NCI-H69 (cell line): ENCODE measurements at places on chromosomes 5 and 9.

DNA sequence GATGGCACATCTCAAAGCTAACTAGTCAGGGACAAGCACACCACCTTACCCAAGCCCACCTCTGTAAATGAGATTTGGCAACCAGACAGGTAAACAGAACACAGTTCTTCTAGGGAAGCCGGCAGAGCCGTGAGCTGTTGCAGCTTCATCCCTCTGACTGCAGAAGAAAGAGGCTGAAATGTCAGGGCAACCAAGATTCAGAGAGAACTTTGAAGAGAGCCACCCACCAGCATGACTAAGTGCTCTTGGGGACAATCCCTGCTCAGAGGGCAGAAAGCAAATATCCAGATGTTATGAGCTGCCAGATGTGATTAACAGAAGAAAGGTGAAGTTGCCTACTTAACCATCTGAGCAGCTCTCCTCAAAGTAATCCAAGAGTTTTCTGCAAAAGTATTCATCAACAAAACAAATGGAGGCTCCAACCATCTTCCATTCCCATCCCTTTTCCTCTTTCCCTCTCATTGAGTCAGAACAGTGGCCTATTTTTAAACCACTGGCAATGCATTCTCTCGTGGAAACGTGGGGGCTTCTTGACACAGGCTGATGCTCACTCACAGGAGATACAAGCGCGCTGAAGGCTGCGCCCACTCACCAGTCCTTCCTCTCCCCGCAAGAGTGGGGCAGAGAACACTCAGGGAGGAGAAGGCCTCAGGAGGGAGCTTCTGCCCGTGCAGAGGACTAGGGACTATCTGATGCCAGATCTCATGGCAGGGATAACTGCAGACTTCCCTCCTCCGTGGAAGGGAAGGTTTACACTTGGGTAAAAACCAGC lies 57.1 kb downstream of the SLIT3 start:
- DNase-seq, result no peak

- DNase-seq, result no peak
These were observed 10.2 kb upstream of the SLC25A51 start for GRCh38 chr9:37914154-37914551.

- peak; percentile 91 for DNase-seq
These were observed 110.3 kb downstream of the VAV2 start for GRCh38 chr9:133881671-133882381.

DNA sequence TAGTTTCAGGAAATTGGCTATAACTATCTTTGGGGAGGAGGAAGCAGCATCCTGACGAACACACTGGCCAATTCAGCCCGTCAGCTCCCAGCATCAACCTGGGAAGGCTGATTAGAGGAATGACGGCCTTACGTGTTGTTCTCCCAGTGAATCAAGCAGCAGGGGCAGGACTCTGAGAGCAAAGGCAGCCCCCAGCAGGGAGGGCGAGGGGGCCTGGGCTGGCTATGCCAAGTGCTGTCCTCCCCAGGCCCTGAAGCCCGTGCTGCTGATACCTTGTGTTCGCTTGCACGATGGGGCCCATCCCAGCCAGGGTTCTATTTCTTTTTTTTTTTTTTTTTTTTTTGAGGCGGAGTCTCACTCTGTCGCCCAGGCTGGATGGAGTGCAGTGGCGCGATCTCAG lies 254.1 kb downstream of the FSTL4 start:
- no peak for DNase-seq

- peak; percentile 18 for DNase-seq
These were observed 5.2 kb downstream of the HSPA5 start for GRCh38 chr9:125235804-125236519.

- no peak for DNase-seq
These were observed 13.4 kb upstream of the TNIP1 start for GRCh38 chr5:151094030-151094851.

DNA sequence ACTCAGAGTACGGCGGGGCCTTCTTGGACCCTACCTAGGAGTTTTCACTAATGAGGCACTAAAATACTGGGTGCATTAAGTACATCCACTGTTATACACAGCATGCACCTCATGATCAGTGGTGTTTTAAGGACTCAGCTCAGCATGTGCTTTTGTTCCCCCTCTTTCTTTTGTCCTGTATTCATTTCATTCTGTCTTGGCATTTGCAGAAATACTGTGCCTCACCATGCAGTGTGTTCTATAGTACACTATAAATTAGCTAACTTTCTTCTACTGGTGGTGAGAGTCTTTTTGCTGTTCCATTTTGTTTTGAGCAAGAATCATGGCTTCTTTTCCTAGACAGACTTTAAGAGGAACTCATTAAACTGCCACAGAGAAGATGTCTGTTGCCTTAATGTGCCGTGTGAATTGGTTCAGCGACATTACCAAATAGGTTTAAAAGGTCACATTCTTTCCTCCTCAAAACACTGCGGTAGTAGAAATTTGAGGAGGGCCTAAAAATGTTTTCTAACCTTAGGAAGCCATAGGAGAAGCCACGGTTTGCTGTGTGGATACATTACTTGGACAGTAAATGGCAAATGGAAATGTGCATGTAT lies 276.6 kb downstream of the MAST4 start:
- DNase-seq, result peak; percentile 64

DNA sequence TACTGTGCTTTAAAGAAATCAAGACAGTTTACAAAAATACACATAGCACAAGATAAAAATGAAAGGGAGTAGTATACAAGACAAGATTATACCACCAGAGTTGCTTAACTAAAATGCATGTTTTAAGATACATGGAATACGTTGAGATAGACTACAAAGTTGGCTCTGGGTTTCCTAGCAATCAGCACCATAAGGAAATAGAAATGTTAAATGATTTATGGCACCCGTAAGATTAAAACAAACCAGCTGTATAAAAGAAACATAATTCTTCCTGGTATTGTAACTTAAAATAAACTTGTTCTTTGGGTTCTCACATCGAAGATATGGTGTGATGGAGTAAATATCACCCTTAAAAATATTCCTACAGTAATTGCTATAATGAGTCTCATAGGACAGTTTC lies 9.9 kb upstream of the CSNK1G3 start:
- no peak for DNase-seq

GRCh38 chr5:79697222-79698170 lies 7.9 kb downstream of the CMYA5 start:
- no peak for DNase-seq

DNA sequence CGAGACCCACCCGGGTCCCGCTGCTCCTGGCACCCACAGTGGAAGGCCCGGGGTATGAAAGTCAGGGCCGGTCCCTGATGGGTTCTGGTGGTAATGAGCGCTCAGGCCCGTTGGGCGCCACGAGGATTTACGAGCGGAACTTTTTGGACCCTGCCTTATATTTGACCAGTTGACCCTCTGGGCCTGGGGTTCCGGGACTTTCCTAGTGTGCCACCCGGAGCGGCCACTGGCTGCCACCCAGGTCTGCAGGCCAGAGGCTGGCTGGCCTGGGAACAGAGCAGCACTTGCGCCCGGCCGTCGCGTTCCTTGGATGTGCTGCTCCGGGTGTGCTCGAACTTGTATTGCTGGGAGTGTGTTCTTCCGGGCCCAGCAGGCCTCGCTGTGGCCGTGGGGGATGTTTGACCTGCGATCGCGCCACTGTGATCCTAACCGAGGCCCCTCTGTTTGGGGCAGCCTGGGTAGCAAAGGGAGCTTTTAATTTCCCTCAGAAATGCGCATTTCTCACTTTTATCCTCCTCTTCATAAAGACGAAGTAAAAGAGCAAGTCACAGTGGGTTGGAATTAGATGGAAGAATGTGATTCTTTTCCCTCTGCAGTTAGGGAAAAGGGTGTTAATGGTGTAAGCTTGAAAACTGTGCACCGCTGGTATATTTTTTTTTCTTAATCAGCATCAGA lies 1.2 kb downstream of the F2RL1 start:
- DNase-seq, result no peak

- no peak for DNase-seq
These were observed 35.0 kb downstream of the MTX3 start for GRCh38 chr5:79955941-79956670.

DNA sequence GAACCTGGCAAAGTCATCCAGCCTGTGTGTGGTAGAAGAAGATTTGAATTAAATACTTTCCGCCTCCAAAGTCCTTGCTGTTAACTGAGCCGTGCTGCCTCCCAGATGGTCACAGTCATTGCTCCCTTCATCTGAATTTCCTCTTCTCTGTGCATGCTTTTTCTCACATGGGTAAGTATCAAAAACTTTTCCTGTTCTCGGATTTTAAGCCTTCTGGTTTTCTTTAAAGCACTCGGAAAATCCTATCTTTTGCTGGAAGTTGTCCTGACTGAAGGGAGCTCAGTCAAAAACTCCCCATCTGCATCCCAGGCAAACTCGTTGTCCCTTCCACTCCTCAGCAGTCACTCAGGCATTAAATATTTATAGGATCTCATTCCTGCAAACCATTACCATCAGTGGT lies 290.0 kb upstream of the PIK3R1 start:
- DNase-seq, result no peak

GRCh38 chr9:92440751-92441046 lies 16.4 kb upstream of the OMD start:
- no peak for DNase-seq

DNA sequence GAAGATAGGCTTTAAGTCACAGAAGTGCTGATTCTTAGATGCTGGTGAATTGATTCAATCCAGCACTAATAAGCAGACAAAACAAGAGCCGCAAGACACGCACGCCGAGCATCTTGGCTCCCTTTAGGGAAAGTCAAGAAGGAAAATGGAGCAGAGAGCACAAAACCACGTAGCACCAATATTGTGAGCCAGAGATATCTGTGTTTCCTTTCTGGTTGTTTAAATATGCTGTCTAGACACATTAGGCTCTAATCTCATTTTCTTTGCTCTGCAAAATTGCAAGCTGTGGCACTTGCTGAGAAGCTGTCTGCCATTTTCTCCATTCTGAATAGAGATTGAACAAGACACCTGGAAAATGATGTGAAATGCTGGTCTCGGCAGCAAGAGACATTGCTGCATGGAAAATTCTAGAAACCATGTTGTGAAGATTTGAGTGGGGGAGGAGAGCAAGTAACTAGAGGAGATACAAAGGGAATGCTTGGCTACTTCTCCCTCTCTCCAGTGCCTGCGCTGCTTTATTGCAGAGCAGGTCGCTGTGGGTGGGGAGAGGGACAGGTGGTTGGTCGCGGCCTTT lies 336.3 kb downstream of the MED10 start:
- DNase-seq, result no peak

DNA sequence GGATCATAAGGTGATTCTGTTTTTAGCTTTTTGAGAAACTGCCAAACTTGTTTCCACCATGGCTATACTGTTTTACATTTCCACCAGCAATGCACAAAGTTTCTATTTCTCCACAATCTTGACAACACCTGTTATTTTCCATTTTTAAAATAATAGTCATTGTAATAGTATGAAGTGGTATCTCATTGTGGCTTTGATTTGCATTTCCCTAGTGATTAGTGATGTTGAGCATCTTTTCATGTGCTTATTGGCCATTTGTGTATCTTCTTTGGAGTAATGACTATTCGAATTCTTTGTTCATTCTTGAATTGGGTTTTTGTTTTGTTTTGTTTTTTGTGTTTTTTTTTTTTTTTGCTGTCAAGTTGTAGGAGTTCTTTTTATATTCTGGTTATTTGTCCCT lies 4.9 kb downstream of the GARNL3 start:
- no peak for DNase-seq

GRCh38 chr9:114445616-114446015 lies 57.8 kb upstream of the AKNA start:
- DNase-seq, result no peak
